Cerebellar cortex (tissue), 1 donor: ENCODE measurements at places on chromosomes 3 and 15.

DNA sequence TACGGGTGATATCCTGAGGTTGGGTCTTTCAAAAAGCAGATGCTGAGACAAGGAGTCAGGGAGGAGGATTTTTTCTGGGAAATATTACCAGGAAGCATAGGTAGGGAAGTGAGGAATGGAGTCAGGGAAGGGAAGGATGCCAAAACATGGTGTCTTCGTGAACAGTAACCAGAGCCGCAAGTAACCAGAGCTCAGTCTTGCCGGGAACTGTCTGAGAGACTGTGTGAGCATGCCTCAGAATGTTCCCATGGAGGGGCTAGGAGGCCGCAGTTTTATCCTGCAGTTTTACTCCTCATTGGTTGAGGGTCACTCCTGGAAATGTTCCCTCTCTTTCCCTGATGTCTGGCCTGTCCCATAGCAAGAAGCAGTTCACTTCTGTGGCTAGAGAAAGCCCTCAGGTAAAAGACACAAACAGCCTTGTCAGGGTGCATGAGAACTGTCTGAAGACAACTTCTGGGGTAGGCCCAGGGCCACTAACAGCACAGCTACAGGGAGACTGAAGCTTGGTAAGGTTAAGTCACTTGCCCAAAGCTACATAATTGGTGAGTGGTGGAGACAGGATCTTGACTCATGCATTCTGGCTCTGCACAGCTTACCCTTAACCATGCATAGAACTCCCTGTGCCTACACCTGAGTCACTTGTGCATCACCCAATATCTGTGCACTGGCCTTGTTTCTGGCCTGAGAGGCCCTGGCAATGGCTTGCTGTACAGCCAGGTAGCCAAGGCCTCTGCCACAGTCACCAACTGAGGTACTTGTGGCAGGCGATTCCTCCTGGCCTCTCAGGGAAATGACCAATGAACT lies 76.3 kb upstream of the FRMD4B start:
- DNase-seq = no peak

- no peak for DNase-seq
Measured at GRCh38 chr3:14552717-14553116, 12.6 kb upstream of the GRIP2 start.

DNA sequence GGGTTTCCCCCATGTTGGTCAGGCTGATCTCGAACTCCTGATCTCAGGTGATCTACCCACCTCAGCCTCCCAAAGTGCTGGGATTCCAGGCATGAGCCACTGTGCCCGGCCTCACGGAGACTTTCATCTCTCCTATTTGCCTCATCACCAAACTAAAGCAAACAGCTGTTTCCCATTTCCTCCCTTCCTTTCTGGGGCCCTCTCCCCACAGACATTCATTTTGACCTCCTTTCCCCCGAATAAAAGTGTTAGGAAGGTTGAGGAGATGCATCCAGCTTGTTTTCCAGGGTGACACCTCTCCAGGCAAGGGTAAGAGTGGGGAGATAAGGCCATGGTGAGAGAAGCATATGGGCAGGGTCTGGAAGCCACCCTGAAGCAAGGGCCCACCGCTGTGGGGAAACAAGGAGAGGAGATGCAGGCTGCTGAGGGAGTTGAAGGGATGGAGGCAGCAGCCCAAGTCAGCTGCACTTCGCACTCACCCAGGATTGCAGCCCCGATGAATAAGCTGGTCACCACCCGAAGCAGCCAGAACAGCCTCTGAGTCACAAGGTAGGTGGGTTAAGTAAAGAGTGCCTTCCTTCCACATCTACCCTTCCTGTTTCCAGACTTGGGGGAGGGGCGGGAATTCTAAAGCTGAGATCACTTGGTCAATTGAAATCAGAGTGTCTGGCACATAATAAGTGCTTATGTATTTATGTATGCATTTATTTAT lies 7.7 kb downstream of the DUOXA2 start:
- DNase-seq = no peak

DNA sequence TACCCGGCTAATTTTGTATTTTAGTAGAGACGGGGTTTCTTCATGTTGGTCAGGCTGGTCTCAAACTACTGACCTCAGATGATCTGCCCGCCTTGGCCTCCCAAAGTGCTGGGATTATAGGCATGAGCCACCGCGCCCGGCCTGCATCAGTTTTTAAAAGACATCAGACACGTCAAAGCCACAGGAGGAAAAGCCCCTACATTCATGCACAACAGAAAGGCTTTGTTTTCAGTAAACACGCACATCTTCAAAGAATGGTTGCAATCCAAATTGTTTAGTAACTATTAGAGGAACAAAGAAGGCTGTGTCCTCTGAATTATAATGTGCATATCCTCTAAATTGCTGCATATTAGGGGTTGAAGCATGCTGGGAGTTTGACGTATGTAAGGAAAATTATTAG lies 53.3 kb downstream of the BTD start:
- no peak for DNase-seq

GRCh38 chr3:173933113-173933512 lies 535.6 kb downstream of the NLGN1 start:
- no peak for DNase-seq
